ENCODE measurements at places on chromosomes 6 and 20. TPM values are rescaled to one million over a fixed set of nuclear protein-coding genes. Genes with fewer than 3 reads are reported as not detected.

Gene TBXT
- not detected for total RNA-seq

Gene BTN1A1
- total RNA-seq: not detected

Gene MEI4
- not detected for total RNA-seq

Gene POPDC3
- 8.2 TPM for total RNA-seq

Gene DEFB112
- not detected for total RNA-seq

Gene MYBL2
- total RNA-seq: 0.71 TPM

Gene SNAP25
- total RNA-seq: 3.7 TPM

Gene HAO1
- not detected for total RNA-seq

Gene SLC52A3
- total RNA-seq: not detected

Gene HSPA12B
- 0.46 TPM for total RNA-seq

Gene LHFPL5
- total RNA-seq: not detected

All from smooth muscle cell of bladder (primary cell).